ENCODE measurements at places on chromosomes 4 and X.

- DNase-seq: no peak
These were observed 25.1 kb upstream of the PLS3 start for GRCh38 chrX:115535844-115536243.

DNA sequence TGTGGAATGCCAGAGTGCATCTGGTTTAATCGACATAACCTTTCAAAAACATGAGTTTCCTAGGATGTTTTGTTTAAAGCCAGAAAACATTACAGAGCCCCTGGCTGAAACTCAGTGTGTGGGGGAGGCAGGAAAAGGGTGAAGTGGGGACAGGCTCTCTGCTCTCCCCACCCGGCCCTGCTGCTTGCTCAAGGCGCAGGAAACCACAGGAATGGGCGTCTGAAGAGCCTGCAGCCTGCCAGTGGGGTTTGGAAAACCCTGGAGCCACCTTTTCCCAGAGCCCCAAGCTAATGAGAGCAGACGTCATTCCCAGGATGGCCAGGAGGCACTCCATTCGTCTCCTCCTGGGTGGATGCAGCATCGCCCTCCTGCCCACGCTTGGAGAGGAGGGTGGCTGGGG is 240.6 kb downstream of the AFAP1 start:
- no peak for DNase-seq

GRCh38 chr4:83372931-83373330 is 38.3 kb upstream of the HPSE start:
- no peak for DNase-seq

- no peak for DNase-seq
These were observed 17.5 kb downstream of the LRP2BP start for GRCh38 chr4:185378264-185378663.

DNA sequence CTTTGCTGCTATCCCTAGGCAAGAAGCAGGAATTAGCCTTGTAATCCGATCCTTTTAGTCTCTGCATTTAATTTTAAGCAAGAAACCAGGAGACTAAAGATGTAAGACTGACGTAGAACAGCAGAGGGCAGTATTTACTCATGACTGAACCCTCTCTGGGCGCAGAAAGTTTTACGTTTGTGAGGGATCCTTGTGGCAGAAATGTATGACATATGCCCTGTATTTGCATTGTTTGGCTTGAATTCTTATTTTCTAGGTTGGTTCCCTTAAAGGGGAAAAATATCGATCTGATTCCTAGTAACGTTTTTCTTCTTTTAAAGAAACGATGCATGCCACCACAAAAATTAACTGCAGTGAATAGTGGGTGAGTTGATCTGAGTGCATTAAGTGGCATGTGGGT is 1.3 kb upstream of the FAT4 start:
- peak; percentile 54 for DNase-seq

DNA sequence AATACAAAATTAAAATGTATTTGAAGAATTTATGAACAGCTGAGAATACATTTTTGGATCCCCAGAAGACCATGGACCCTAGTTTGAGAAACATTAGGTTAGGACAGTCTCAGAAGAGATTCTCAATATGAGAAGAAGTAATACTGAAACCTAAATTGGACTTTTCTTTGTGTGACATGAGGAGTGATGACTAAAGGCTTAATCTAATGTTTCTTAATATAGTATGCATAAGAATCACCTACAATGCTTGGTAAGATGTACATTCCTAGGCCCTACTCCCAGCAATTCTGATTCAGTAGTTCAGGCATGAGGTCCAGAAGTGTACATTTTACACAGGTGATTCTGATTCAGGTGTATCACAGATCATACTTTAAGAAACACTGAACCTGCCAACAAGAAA is 31.6 kb upstream of the HUWE1 start:
- no peak for DNase-seq
